T-cell (primary cell): ENCODE measurements at places on chromosomes 6 and 20. TPM values are rescaled to one million over a fixed set of nuclear protein-coding genes. Genes with fewer than 3 reads are reported as not detected.

The LKAAEAR1 gene
- 0.86 TPM for total RNA-seq

The GJA1 gene
- not detected for total RNA-seq

The LSM2 gene
- total RNA-seq, result 24.2 TPM

The BPIFB4 gene
- total RNA-seq, result not detected

The C6orf118 gene
- total RNA-seq, result not detected

The CALHM4 gene
- not detected for total RNA-seq

The PMEPA1 gene
- 21.7 TPM for total RNA-seq

The FAM83C gene
- not detected for total RNA-seq

The TGM3 gene
- not detected for total RNA-seq

The ZNF334 gene
- total RNA-seq, result 0.15 TPM

DNA sequence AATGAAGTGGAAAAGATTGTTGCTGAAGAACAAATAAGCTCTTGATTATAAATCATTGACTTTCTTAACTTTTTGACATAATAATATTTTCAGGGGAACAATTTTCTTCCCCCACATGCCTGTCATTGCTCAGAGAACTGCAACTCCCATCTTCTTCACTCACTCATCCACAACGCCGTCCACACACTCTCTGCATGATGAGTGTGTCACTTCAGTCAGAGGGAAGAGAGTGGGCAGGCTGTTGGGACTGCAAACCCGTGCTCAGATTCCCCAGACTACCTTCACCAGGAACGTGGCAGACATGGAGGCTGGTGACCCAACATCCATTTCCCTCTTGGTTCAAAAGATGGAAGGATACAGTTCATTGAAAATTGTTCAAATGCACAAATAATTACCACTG is 650.8 kb downstream of the PRKN start:
- H3K4me3 ChIP-seq, result no peak overlapping the region
- no peaks in the 10 kb centered on the region for H3K36me3 ChIP-seq
- no peaks in the 10 kb centered on the region for H3K4me1 ChIP-seq
- no peaks in the 10 kb centered on the region for H3K27me3 ChIP-seq
- no peak overlapping the region for H3K27ac ChIP-seq

DNA sequence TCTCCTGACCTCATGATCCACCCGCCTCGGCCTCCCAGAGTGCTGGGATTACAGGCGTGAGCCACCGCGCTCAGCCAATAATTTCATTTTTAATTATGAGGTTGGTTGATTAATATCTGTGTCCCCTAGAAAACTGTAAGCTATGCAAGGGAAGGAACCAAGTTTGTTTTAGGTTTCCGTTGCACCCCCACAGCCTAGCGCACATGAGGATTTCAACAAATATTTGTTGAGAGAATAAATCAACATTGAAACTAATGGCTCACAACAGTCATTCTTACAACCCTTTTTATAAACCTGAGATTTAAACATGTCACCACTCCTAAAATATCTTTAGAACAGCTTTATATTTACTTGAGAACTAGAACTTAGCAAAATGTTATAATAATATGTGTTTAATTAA is 114.0 kb upstream of the CARMIL1 start:
- H3K36me3 ChIP-seq, result no peaks in the 10 kb centered on the region
- no peak overlapping the region for H3K27ac ChIP-seq
- H3K4me3 ChIP-seq, result no peak overlapping the region
- peaks cover 12% of the 10 kb centered on the region for H3K4me1 ChIP-seq

DNA sequence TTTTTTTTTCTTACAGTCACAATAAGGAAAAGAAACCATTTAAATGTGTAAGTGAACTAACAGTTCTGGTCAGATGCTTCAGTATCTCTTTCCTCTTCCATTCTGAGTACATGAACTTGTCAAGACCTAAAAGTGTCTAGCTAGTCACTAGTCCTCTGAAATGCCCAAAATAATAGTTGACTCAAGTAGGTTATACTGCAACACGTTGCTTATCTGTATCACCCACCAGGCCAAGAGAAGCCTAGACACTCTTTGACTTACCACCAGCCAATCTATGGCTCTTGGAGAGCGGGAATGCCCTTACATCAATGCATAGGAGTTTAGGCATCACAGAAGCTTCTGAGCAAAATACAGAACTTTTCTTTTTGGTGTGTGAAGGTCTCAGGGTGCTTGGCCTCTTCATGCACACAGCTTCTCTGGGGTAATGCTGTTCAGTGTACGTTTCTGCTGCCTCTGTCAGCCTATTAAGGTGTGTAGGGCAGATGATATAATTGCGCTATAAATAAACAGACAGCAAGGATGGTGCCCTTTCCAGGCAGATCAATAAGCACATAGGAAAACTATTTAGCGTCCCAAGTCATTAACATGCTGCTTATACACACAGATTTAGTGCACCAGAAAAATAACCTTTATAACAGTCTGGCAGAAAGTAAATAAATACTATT is 7.8 kb upstream of the GFOD1 start:
- DNase-seq, result no peak
- H3K4me3 ChIP-seq, result no peak overlapping the region
- no peaks in the 10 kb centered on the region for H3K27me3 ChIP-seq
- H3K36me3 ChIP-seq, result no peaks in the 10 kb centered on the region

DNA sequence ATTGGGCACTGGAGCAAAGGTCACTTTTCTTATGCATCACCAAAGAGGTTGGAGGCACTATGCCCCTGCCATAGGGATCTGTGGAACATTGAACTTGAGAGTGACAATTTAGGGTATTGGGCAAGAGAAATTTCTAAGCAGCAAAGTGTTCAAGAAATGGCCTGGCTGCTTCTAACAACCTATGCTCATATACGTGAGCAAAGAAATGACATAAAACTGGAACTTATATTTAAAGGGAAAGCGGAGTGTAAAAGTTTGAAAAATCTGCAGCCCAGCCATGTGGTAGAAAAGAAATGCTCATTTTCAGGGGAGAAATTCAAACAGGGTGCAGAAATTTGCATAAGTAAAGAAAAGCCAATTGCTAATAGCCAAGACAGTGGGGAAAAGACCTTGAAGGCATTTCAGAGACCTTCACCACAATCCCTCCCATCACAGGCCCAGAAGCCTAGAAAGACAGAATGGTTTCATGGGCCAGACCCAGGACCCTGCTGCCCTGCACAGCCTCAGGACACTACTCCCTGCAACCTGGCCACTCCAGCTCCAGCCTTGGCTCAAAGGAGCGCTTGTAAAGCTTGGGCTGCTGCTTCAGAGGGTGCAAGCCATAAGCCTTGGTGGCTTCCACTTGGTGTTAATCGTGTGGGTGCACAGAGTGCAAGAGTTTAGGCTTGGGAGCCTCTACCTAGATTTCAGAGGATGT is 24.4 kb downstream of the NCR2 start:
- DNase-seq, result no peak
- no peaks in the 10 kb centered on the region for H3K4me1 ChIP-seq
- no peak overlapping the region for H3K4me3 ChIP-seq

- H3K36me3 ChIP-seq, result no peaks in the 10 kb centered on the region
- H3K4me3 ChIP-seq, result no peak overlapping the region
- no peaks in the 10 kb centered on the region for H3K4me1 ChIP-seq
- DNase-seq, result no peak
- H3K27me3 ChIP-seq, result no peaks in the 10 kb centered on the region
- no peak overlapping the region for H3K27ac ChIP-seq
Observed at GRCh38 chr6:1858196-1858595, 248.5 kb downstream of the FOXC1 start.

- H3K36me3 ChIP-seq, result no peaks in the 10 kb centered on the region
- no peak for DNase-seq
- H3K4me3 ChIP-seq, result no peak overlapping the region
- H3K27me3 ChIP-seq, result no peaks in the 10 kb centered on the region
Observed at GRCh38 chr6:160435935-160436334, 87.8 kb downstream of the SLC22A3 start.

- no peaks in the 10 kb centered on the region for H3K36me3 ChIP-seq
- H3K27ac ChIP-seq, result no peak overlapping the region
- DNase-seq, result no peak
- H3K4me1 ChIP-seq, result no peaks in the 10 kb centered on the region
- H3K27me3 ChIP-seq, result no peaks in the 10 kb centered on the region
- H3K4me3 ChIP-seq, result no peak overlapping the region
Observed at GRCh38 chr6:131740161-131740560, 29.3 kb upstream of the CTAGE9 start.

- no peaks in the 10 kb centered on the region for H3K4me1 ChIP-seq
- H3K27ac ChIP-seq, result no peak overlapping the region
- no peaks in the 10 kb centered on the region for H3K36me3 ChIP-seq
- no peak for DNase-seq
- H3K4me3 ChIP-seq, result no peak overlapping the region
Observed at GRCh38 chr20:37329481-37330165, 16.3 kb upstream of the SRC start.

- H3K27me3 ChIP-seq, result no peaks in the 10 kb centered on the region
- H3K4me1 ChIP-seq, result no peaks in the 10 kb centered on the region
- no peaks in the 10 kb centered on the region for H3K36me3 ChIP-seq
- no peak overlapping the region for H3K27ac ChIP-seq
- H3K4me3 ChIP-seq, result no peak overlapping the region
Observed at GRCh38 chr6:19759117-19759880, 77.9 kb upstream of the ID4 start.

DNA sequence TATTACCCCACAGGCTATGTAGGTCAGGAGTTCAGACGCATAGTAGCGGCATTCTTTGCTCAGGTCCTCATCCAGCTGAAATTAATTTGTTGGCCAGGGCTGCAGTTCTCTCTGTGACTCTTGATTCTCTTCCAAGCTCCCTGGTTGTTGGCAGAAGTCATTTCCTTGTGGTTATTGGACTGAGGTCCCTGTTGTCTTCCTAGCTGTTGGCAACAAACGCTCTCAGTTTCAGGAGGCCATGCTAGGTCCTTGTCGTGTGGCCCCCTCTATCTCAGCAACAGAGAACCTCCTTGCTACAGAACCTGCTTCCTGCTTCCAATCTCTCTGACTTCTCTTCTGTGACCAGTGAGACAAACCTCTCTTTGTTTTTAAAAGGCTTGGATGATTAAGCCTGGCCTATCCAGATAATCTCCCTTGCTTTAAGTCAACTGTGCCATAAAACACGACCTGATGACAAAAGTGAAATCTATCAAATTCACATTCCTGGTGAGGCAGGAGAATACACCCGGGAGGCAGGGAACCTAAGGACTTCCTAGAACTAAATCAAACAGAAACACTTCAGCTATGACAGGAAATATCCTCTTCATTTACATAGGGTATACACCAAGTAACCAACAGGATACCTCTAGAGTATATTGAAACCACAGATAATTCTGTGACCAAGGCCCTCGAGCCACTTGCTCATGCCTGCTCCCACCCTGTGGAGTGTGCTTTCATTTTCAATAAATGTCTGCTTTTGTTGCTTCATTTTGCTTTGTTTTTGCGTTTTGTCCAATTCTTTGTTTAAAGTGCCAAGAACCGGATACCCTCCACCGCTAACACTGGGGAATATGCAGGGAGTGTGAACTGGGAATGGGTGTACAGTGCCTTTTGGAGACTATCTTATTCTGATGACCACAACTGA is 196.0 kb downstream of the BTBD3 start:
- H3K27ac ChIP-seq, result no peak overlapping the region
- H3K4me3 ChIP-seq, result no peak overlapping the region
- no peak for DNase-seq
- no peaks in the 10 kb centered on the region for H3K27me3 ChIP-seq
- H3K36me3 ChIP-seq, result no peaks in the 10 kb centered on the region

GRCh38 chr20:48818481-48818987 is 9.3 kb downstream of the PREX1 start:
- H3K4me3 ChIP-seq, result peak overlapping the region; percentile 26
- H3K4me1 ChIP-seq, result peaks cover 92% of the 10 kb centered on the region
- peak overlapping the region; percentile 82 for H3K27ac ChIP-seq
- no peaks in the 10 kb centered on the region for H3K36me3 ChIP-seq
- DNase-seq, result peak; percentile 47

DNA sequence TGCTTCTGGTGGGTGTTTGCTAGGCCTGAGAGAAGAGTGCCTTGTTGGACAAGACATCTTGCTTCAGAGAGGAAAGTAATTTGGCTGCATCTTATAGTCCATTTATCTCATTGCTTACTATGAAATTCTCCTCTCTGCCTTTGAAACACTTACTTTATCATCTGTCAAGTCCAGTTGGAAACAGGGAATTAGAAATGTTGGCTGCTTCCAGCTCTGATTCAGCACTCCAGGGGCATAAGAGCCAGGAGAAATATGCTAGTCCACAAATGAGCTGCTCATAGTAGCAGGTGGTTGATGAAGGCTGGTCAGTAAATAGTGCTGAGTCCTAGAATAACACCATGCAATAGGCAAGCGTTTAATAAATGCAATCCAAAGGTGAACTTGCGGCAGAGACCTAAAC is 227.1 kb downstream of the SLC35F1 start:
- no peak for DNase-seq
- no peaks in the 10 kb centered on the region for H3K27me3 ChIP-seq
- H3K27ac ChIP-seq, result no peak overlapping the region
- H3K4me3 ChIP-seq, result no peak overlapping the region

GRCh38 chr20:9215539-9215938 is 146.7 kb downstream of the PLCB4 start:
- H3K4me1 ChIP-seq, result no peaks in the 10 kb centered on the region
- H3K36me3 ChIP-seq, result no peaks in the 10 kb centered on the region
- H3K27ac ChIP-seq, result no peak overlapping the region
- H3K4me3 ChIP-seq, result no peak overlapping the region

DNA sequence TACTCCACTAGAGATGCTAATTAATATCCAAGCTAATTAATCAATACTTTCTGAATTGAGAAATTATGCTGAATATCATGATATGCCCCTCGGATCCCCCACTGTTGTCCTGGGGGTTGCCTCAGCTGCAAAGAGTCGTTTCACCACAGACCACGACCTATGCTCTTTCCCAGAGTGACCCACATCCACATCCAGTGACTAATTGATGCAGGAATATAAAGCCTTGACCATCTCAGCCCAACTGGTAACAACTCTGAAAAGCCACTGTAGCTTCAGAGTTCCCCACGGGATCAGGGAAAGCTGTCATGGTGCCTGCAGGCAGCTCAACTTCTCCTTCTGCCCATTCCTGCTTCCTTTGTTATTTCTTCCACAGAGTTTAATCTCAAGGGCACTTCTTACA is 116.9 kb downstream of the RWDD2A start:
- H3K27ac ChIP-seq, result peak overlapping the region; percentile 14
- H3K4me1 ChIP-seq, result no peaks in the 10 kb centered on the region
- H3K4me3 ChIP-seq, result no peak overlapping the region
- H3K27me3 ChIP-seq, result no peaks in the 10 kb centered on the region
- no peaks in the 10 kb centered on the region for H3K36me3 ChIP-seq

- H3K4me1 ChIP-seq, result no peaks in the 10 kb centered on the region
- H3K27me3 ChIP-seq, result no peaks in the 10 kb centered on the region
- no peak overlapping the region for H3K27ac ChIP-seq
Observed at GRCh38 chr20:8039042-8039441, 19.5 kb upstream of the TMX4 start.
